ENCODE measurements at places on chromosomes 11 and 22. TPM values are rescaled to one million over a fixed set of nuclear protein-coding genes. Genes with fewer than 3 reads are reported as not detected.

TRIM51 gene
- total RNA-seq: not detected

CEP57 gene
- total RNA-seq: 40.7 TPM

DNA sequence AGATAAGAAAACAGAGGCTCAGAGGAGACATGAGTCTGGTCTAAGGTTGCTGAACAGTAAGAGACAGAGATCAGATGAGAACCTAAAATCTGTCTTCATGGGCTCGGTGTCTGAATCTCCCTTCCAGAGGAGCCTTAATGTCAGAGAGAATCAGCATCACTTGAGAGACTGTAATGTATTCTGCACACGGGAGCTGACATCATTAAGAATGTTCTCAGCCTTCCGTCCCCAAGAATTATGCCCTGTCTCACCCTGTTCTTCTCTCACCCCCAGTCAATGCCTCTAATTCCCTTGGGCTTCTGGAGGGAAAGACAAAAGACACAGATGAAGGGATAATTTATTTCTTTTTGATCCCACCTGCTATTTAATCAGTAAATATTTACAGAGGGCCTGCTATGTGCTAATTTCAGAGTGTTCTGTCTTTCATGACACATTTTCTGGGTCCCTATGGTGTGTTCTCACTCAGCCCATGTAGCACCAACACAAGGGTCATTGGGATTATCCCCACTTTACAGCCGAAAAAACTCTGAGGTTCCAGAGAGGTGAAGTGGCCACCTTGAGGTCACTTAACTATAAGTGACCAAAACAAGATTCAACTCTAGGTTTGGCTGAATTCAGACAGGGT is 61.8 kb downstream of the CD82 start:
- DNase-seq: no peak

DNA sequence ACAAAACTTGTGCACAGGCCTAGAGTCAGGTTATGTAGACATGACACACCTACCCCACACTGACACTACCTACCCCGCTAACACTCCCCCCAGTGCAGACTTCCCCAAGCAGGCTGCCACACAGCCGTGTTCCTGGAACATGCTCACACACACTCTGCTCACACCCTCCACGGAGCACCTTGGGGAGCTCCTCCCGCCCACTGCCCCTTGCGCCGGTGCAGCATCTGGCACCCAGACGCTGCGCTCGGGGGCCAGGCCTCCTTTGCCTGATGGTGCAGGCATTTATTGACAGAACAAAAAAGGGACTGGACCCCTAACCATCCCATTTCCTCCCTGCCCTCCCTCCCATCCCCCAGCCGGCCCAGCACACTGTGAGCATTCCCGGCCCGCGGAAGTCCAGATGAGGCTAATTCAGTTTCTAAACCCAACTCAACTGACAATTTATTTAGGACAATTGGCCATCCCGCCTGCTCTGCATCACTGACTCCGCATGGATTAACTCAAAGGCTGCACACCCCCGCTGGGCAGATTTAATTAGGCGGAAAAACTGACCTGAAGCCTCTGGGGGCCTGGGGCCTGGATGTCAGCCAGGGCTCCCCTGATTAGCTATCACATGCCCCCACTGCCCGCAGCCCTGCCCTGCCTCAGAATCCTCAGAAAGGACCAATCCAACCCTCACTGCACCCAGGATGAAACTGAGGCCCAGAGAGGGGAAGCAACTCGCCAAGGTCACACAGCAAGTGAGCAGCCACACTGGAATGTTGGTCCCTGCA is 30.1 kb downstream of the KCNC1 start:
- DNase-seq: no peak

DNA sequence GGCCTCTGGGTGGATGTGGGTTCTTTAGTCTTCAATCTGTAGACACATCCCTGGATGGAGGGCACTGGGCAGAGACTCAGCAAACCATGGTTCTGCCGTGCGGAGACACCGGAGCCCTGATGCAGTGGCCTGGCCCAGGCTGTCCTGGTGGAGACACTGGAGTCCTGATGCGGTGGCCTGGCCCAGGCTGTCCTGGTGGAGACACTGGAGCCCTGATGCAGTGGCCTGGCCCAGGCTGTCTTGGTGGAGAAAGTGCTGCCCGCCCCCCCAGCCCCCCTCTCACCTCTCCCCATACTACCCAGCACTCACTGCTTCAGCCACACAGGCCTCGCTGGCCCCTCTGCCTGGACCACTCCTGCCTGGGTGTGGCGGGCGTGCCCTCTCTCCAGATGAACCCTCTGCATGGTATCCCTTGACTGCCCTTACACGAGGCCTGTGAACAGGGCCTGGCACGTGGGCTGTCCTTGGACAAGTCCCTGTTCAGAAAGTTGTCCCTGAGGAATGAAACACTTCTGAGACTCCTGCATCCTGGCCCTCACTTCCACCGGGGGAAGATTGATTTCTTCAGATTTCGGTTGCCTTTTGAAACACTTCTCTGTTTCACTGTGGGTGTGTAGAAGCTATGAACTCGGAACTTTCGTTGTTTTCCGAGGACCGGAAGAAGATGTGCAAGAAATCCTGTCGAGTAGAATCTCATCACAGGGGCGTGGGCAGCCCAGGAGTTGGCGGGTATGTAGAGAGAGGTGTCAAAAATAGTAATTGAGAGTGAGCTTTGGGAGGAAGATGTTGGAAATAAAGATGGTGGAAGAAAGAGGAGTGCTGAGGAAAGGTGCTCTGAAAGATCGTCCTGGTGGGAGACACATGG is 26.2 kb downstream of the IGHMBP2 start:
- peak; percentile 59 for DNase-seq

VEGFB gene
- 13.0 TPM for total RNA-seq

- no peak for DNase-seq
Observed at GRCh38 chr22:21755851-21756284, 20.3 kb upstream of the YPEL1 start.
